ENCODE measurements at places on chromosomes 4 and X.
A peak's percentile ranks its signal among the peaks of the same experiment; 100 is the strongest.

GRCh38 chr4:156512622-156513021 lies 459.0 kb downstream of the PDGFC start:
- peak; percentile 33 for DNase-seq

- DNase-seq: no peak
These were observed at the start of gene ARMCX1 for GRCh38 chrX:101550362-101550750. Gene ARMCX1, plus strand, starts transcription at chrX:101550547. Its CDS starts 2,384 bp downstream, at chrX:101552931.

DNA sequence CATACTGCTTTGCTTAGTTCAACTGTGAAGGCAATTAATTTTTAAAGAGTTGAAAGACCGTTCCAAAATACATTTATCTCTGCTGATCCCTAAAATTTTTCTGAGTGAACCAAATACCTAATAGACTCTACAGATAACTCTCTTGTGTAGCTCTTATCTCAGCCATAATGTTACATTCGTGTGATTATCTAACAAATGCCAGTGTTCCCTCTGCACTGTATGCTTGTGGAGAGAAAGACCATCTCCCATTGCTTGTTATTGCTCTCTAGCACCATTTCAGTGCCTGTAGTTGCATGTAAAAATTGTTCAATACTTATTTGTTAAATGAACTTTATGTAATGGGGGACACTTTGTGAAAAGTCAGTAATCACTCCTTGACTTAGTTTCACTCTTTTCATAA lies 81.3 kb upstream of the ATOH1 start:
- no peak for DNase-seq

DNA sequence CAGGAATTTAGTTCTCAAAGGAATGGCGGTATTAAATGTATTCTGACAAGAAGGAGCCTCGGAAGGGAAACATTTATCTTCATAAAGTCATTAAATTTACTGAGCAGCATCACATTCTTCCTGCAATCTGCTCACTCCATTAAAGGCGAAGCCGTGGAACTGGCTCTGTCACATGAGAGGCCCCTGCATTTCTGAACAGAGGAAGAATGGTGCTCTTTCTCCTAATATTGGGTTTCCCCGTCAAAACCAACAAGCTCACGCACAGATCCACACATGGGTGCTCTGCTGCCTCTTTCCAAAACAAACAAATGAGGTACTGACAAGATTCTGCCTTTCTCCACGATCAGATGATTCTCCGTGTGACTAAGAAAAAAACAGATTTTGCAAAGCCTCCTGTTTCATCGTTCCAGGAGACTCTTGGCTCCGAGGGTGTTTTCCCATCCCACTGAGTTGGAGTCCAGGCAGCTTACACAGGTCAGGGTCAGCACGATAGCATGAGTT lies 191.2 kb downstream of the IDS start:
- no peak for DNase-seq

DNA sequence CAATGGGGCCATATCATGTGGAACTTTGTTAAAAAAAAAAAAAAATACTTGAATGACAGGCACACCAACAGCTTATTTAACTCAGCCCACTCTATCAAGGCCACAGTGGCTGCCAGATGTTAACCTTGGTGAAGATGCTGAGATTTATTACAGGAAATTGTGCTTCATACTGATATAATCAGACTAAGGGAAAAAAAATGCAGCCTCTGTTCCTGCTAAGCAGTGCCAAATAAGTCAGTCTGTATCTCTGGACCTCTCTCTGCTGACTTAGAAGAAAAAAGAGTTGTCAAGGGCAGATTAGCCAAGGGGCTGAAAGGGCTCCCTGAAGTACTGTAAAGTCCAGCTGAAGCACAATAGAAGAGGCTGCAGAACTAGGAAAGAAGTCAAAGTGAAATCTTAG lies 677.7 kb upstream of the HTR2C start:
- no peak for DNase-seq

- peak; percentile 24 for DNase-seq
These were observed 32.6 kb downstream of the DCK start for GRCh38 chr4:71026086-71026485.

DNA sequence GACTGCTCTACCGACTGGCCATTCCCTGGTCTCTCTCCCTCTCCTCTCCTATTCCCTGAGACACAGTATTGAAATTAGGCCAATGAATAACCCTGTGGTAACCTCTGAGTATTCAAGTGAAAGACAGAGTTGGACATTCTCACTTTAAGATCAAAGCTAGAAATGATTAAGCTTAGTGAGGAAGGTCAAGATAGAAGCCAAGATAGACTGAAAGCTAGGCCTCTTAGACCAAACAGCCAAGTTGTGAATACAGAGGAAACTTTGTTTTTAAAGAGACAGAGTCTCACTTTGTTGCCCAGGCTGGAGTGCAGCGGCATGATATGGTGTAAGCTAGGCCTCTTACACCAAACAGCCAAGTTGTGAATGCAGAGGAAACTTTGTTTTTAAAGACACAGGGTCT lies 64.6 kb downstream of the KDM6A start:
- DNase-seq: no peak

GRCh38 chr4:114237997-114238396 lies 258.6 kb upstream of the ARSJ start:
- no peak for DNase-seq

GRCh38 chrX:40459571-40460158 lies 121.1 kb upstream of the ATP6AP2 start:
- no peak for DNase-seq

GRCh38 chrX:129495900-129496299 lies 27.4 kb downstream of the SMARCA1 start:
- no peak for DNase-seq

GRCh38 chr4:110152386-110152785 lies 46.0 kb downstream of the ELOVL6 start:
- DNase-seq: no peak

- no peak for DNase-seq
These were observed 25.6 kb downstream of the ZBTB49 start for GRCh38 chr4:4315461-4316149.

DNA sequence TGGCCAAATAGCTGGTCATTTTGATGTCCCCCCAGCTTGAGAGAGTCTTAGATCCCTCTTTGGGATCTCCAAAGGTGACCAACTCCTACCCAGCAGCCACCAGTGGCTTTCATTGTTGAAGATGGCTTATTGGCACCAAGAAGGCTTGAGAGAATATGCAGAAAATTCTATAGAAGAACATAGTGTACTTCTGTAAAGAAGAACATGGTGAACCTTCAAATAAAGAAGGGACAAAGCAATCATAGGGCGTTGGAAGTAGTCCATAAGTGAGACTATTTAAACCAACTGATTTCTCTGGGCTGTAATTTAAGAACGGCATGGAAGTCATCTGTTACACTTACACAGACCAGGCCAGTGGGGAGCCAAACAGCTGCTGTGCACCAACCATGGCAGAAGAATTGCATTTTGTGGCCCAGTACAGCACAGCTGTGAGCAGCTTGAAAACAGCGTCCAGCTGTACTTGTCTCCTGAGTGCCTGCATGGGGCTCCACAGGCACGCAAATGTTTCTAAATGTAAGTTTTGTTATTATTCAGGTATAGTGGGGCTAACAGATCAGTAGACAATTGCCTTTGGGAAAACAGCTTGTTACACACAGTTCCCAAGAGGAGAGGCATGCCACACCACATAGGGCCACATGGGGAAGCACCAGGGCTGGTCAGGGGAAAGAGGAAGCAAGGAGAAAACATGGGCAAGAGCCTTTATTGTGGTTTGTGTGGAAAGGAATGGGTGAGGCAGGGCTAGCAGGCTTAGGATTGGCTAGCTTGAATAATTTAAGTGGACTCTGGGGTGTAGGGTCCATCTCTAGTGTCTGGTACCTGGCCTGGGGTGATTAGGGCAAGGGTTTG lies 125.0 kb downstream of the ARHGAP6 start:
- no peak for DNase-seq

GRCh38 chr4:3313139-3313538 lies 20.3 kb downstream of the RGS12 start:
- no peak for DNase-seq

DNA sequence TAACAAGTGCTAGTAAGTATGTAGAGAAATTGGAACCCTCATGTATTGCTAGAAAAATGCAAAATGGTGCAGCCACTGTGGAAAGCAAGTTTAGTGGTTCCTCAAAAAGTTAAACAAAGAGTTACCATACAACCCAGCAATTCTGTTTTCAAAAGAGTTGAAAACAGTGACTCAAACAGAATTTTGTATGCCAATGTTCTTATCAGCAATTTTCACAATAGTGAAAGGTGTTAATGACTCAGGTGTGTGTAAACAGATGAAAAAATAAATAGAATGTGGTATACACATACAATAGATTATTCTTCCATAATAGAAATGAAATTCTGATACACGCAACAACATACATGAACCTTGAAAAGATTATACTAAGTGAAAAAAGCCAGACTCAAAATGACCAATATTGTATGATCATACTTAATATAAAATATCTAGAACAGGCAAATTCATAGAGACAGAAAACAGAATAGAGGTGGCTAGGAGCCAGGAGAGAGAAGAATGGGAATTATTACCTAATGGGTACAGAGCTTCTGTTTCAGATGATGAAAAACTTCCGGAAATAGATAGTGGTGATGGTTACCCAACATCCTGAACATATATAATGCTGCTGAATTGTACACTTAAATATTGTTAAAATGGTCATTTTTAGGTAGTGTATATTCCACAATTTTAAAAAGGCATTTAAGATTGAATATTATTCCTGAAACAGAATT lies 51.6 kb downstream of the WDFY3 start:
- DNase-seq: no peak

- DNase-seq: no peak
These were observed 4.6 kb downstream of the WDR13 start for GRCh38 chrX:48601741-48602394.

DNA sequence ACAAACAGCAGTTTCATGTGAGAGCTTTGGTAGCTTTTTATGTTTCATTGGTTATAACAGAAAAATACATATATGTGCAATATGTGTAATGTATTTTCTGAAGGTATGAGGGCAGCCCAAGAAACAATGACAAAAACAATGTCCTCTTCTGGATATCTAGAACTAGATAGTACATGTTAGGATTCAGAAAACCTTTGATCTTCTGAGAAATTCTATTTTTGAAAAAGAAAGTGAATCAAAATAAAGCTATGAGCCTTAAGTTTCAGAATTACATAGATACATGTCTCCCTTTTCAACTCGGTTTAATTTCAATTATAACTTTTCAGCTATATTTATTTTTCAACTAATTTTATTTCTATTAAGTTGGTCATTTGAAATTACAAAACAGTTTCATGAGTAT lies 131.9 kb downstream of the REELD1 start:
- DNase-seq: no peak

GRCh38 chrX:134588806-134589205 lies 69.5 kb downstream of the PLAC1 start:
- no peak for DNase-seq

Data from RPMI8226 (cell line).